ENCODE measurements at places on chromosomes 2 and 18. TPM values are rescaled to one million over a fixed set of nuclear protein-coding genes. Genes with fewer than 3 reads are reported as not detected.

OTX1 gene
- 0.20 TPM for total RNA-seq

AGFG1 gene
- total RNA-seq, result 23.1 TPM

DPY30 gene
- total RNA-seq, result 18.5 TPM

ALPG gene
- total RNA-seq, result not detected

TET3 gene
- 4.8 TPM for total RNA-seq

PTH2R gene
- total RNA-seq, result 0.49 TPM

DUSP2 gene
- total RNA-seq, result 0.47 TPM

MYO5B gene
- 11.4 TPM for total RNA-seq

DNA sequence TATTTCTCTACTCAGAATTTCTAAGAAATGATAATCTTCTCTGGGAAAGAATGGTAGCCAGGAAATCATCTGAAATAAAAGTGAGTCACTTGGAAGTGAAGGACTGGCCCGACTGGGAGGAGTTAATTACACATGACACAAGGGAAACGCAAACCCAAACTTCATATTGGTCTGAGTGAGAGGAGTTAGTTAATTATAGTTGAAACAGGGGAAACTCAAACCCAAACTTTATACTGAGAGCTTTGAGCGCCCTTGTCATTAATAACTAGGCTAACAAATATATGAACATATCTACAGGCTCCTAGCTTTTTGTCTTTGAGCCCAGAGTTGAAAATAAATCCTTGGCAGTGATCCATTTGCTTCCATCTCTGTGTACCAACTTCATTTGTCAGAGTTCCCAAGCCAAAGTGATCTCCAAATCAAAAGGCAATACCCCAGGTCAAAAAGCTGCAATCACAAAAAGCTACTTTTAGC is 187.8 kb upstream of the COL3A1 start:
- no peaks in the 10 kb centered on the region for H3K4me1 ChIP-seq
- H3K27me3 ChIP-seq, result no peaks in the 10 kb centered on the region
- H3K27ac ChIP-seq, result no peak overlapping the region
- no peak overlapping the region for H3K4me3 ChIP-seq
- DNase-seq, result no peak

GRCh38 chr18:23716516-23716915 is 27.3 kb downstream of the LAMA3 start:
- H3K27ac ChIP-seq, result no peak overlapping the region
- no peaks in the 10 kb centered on the region for H3K36me3 ChIP-seq
- H3K4me1 ChIP-seq, result no peaks in the 10 kb centered on the region
- DNase-seq, result no peak
- H3K27me3 ChIP-seq, result no peaks in the 10 kb centered on the region
- H3K4me3 ChIP-seq, result no peak overlapping the region

GRCh38 chr2:230327418-230328154 is 593 bp downstream of the SP140L start:
- peak overlapping the region; percentile 87 for H3K27ac ChIP-seq
- H3K36me3 ChIP-seq, result no peaks in the 10 kb centered on the region
- H3K27me3 ChIP-seq, result no peaks in the 10 kb centered on the region
- no peaks in the 10 kb centered on the region for H3K4me1 ChIP-seq

GRCh38 chr2:122300758-122301157 is 545.3 kb downstream of the TSN start:
- no peaks in the 10 kb centered on the region for H3K27me3 ChIP-seq
- H3K4me3 ChIP-seq, result no peak overlapping the region
- DNase-seq, result no peak
- H3K27ac ChIP-seq, result no peak overlapping the region

DNA sequence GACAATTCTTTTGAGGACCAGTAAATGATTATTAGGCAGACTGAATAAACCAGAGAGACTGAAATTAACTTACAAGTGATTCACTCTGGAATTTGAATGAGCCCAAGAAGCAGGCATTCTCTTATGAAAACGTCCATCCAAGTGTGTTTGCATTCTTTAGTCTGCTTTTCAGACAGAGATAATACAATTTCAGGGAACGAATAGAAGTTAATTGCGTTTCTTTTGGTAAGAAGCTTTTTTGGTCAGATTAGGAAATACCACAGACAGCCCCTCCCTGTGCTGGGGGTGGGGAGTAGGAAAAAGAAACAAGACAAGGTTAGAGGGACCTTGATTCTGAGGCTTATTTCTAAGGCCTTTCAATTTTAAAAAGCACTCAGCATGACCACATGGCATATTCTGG is 874.4 kb downstream of the SUCLG1 start:
- no peaks in the 10 kb centered on the region for H3K36me3 ChIP-seq
- no peaks in the 10 kb centered on the region for H3K27me3 ChIP-seq
- H3K4me3 ChIP-seq, result no peak overlapping the region
- no peak overlapping the region for H3K27ac ChIP-seq

- peaks cover 24% of the 10 kb centered on the region for H3K4me1 ChIP-seq
- no peaks in the 10 kb centered on the region for H3K36me3 ChIP-seq
- peak within 1 kb of the TSS; percentile 93 for H3K27ac ChIP-seq
- no peaks in the 10 kb centered on the region for H3K27me3 ChIP-seq
- H3K4me3 ChIP-seq, result peak within 1 kb of the TSS; percentile 92
These were observed at the start of gene PIKFYVE for GRCh38 chr2:208265801-208266552. PIKFYVE (plus strand) TSS chr2:208266255; CDS start chr2:208271520, 5,265 bp downstream.

DNA sequence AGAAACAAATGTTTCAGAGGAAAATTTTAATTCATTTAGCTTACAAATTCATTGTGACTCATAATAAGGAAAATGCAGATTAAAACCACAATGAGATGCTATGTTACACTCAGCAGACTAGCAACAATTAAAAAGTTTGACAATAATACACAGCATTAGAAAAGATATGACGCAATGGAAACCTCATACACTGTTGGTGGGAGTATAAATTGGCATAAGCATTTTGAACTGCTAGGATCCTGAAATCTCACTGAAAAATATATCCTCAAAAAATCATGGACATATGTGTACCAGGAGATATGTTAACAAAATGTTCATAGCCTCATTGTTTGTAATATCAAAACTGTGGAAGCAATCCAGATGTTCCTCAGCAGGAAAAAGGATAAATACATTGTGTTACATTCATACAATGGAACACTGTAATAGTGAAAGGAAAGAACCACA is 13.7 kb downstream of the CALCRL start:
- no peak overlapping the region for H3K4me3 ChIP-seq
- no peak for DNase-seq
- no peaks in the 10 kb centered on the region for H3K36me3 ChIP-seq

- no peak overlapping the region for H3K4me3 ChIP-seq
- H3K27ac ChIP-seq, result no peak overlapping the region
- H3K36me3 ChIP-seq, result no peaks in the 10 kb centered on the region
These were observed 18.1 kb upstream of the SPP2 start for GRCh38 chr2:234032279-234032856.

DNA sequence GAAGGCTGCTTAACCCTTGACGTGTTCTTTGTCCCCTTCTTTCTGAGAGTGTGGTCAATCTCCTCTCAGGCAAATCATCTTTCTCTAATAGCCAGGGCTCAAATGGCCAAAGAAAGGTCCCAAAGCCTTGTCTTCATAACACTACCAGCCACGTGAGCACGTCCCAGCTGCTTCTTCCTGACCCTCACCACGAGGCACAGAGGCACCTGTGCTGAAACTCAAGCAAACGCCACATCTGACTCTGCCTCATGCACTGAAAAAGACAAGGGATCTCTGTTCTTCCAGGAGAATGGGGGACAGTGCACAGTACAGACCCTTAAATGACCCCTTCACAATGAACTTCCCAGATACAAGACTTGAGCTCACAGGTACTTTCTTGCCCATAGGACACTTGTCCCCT is 31.8 kb downstream of the BCL11A start:
- H3K27me3 ChIP-seq, result no peaks in the 10 kb centered on the region
- H3K36me3 ChIP-seq, result no peaks in the 10 kb centered on the region
- H3K4me3 ChIP-seq, result no peak overlapping the region
- H3K27ac ChIP-seq, result no peak overlapping the region
- DNase-seq, result no peak

GRCh38 chr18:23743733-23744333 is 54.6 kb downstream of the LAMA3 start:
- no peaks in the 10 kb centered on the region for H3K4me1 ChIP-seq
- no peak overlapping the region for H3K4me3 ChIP-seq
- no peak overlapping the region for H3K27ac ChIP-seq
- DNase-seq, result no peak
- H3K36me3 ChIP-seq, result no peaks in the 10 kb centered on the region
- no peaks in the 10 kb centered on the region for H3K27me3 ChIP-seq

- no peak overlapping the region for H3K4me3 ChIP-seq
- no peaks in the 10 kb centered on the region for H3K4me1 ChIP-seq
- H3K27ac ChIP-seq, result no peak overlapping the region
- H3K27me3 ChIP-seq, result no peaks in the 10 kb centered on the region
- no peaks in the 10 kb centered on the region for H3K36me3 ChIP-seq
These were observed 109.6 kb upstream of the CYRIA start for GRCh38 chr2:16774980-16775898.

- H3K27me3 ChIP-seq, result no peaks in the 10 kb centered on the region
- H3K27ac ChIP-seq, result no peak overlapping the region
- H3K4me1 ChIP-seq, result no peaks in the 10 kb centered on the region
- DNase-seq, result no peak
- no peak overlapping the region for H3K4me3 ChIP-seq
These were observed 19.6 kb downstream of the COMMD1 start for GRCh38 chr2:61924895-61925663.

DNA sequence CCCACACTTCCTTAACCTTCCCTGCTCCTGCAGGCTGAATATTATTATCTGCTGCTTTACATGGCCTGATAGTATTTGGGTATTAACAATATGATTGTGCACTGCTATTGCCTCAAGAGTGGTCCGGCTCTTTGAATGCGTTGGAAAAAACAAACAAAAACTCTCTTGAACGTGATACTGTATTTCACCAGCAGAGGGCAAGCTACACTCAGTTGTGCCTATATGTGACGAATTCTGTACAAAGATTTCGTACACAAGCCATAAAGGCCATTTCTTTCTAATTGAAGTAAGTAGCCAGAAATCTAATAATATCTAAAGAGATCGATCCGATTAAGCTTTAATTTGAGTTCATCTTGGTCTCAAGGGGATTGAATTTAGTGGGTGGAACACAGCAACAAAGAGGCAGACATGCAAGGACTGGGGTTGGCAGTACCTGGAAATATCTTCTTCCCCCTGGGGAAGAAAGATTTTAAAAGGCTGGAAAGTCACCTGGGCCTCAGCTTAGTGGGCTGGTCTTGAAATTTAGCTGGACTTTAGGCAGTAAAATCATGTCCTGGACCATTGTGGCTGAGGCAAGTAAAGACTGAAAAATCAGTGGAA is 49.3 kb upstream of the RAB6D start:
- no peaks in the 10 kb centered on the region for H3K4me1 ChIP-seq
- DNase-seq, result peak; percentile 30
- no peak overlapping the region for H3K4me3 ChIP-seq
- H3K27me3 ChIP-seq, result no peaks in the 10 kb centered on the region
- H3K27ac ChIP-seq, result no peak overlapping the region

DNA sequence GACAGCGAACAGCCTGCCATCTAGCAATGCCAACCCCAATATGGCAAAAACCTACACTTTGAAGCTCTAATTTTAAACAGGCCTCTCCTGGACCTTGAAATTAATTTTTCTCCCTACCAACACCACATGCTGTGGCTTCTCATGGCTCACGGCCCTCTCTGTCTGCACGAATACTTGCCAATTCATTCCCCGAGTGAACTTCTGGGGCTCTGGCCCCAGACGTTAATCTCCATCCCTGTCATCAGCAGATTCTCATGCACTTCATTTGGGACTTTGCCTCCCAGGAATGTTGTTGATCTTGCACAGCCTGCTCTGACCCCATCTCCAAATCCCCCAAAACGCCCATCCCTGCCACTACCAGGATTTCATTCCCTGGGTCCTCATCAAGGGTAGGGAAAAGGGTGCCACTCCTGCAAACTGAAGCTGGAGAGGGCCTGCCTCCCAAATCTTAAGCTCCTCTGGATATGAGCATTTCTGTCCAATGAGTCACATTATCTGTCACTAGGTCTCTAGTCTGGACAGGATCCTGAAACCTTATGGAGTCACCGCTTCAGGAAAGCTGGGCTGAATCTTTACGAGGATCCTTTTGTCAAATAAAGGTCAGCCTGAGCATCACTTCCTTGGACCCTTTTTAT is 10.4 kb downstream of the FIGLA start:
- H3K27ac ChIP-seq, result no peak overlapping the region
- no peaks in the 10 kb centered on the region for H3K36me3 ChIP-seq
- H3K4me1 ChIP-seq, result no peaks in the 10 kb centered on the region
- no peak for DNase-seq
- H3K4me3 ChIP-seq, result no peak overlapping the region
- H3K27me3 ChIP-seq, result no peaks in the 10 kb centered on the region

DNA sequence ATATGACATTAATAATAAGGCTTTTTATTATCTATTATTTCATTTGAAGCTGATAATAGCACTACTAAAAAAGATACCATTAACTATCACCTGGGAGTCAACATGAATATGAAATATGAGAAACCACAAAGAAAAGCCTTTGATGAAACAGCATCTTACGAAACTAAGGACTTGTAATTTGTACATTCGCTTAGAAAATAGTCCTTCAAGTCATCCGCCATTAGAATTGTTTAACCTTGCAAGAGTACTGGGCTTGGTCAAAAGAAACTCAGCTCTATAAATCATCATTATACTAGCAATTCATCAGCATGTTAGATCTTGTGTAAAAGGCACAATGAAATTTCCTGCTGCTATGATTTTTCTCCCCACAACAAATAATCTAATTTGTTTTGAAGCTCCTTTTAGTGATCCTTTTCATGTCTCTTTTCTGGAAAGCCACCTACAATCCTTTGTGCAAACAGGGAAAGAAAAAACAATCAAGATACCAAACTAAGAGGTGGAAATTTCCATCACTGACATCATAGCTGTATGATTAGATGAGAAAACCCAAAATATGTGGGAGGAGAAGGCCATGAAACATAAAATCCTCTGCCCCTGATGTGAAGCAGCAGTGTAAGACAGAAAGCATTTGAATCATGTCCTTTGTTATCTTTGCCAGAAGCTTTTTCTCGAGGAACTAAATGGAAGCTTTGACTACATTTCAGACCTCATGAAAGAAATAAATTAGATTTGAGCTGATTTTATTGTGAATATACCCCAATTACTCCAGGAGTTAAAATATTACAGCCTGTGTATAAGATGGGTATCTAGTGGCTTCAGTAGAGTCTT is 31.2 kb downstream of the SCN9A start:
- H3K4me1 ChIP-seq, result no peaks in the 10 kb centered on the region
- no peaks in the 10 kb centered on the region for H3K36me3 ChIP-seq
- no peaks in the 10 kb centered on the region for H3K27me3 ChIP-seq

- no peak overlapping the region for H3K4me3 ChIP-seq
- DNase-seq, result no peak
- peaks cover 5% of the 10 kb centered on the region for H3K4me1 ChIP-seq
- no peaks in the 10 kb centered on the region for H3K36me3 ChIP-seq
- H3K27ac ChIP-seq, result no peak overlapping the region
These were observed 32.1 kb downstream of the CLASP1 start for GRCh38 chr2:121617042-121617599.

DNA sequence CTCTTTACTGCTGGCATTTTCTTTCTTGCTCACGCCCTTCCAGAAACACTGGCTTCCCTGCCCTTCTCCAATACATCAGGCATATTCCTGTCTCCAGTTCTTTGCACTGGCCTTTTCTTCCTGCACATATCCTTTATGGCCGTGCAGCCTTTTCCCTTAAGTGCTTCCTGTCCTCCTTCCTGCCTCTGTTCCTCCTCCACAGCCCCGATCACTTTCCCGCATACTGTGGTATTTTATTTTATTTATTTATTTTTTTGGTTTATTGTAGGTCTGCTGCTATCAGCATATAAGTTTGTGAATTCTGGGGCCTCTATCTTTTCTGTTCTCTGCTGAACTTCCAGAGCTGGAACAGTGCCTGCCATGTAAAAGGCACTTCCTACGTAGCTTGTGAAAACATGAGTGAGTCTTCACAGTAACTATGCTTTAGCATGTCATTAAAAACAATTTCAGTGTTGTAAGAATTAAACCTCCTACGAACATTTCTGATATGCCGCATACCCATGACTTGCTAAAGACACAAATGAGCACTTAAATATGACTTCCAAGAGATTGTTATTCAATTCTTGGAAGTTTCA is 289.1 kb downstream of the TRIB2 start:
- no peak overlapping the region for H3K27ac ChIP-seq
- no peak overlapping the region for H3K4me3 ChIP-seq
- H3K4me1 ChIP-seq, result peaks cover 4% of the 10 kb centered on the region
- H3K36me3 ChIP-seq, result no peaks in the 10 kb centered on the region
- H3K27me3 ChIP-seq, result no peaks in the 10 kb centered on the region

Data from pancreas (tissue), 10 donors.